ENCODE measurements at places on chromosomes 5 and 9.

DNA sequence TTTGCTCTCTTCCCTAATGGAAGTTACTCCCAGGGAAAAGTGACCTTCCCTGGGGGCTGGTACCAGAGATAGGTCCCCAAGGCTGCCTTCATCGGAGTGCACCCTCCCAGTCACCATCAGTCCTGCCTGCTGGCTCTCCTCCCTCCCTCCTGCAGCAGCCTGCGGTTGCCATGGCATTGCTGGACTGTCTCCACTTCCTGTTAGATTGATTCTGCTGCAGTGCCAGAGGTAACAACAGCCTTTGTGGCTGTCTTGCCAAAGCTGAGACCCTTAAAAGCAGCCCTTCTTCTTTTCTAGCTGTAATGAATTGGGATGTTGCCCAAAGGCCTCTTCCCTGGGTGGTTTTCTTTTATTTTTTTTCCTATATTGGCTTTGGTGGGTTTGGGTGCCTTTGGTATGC is 78.1 kb upstream of the PRLR start:
- no peak for DNase-seq

DNA sequence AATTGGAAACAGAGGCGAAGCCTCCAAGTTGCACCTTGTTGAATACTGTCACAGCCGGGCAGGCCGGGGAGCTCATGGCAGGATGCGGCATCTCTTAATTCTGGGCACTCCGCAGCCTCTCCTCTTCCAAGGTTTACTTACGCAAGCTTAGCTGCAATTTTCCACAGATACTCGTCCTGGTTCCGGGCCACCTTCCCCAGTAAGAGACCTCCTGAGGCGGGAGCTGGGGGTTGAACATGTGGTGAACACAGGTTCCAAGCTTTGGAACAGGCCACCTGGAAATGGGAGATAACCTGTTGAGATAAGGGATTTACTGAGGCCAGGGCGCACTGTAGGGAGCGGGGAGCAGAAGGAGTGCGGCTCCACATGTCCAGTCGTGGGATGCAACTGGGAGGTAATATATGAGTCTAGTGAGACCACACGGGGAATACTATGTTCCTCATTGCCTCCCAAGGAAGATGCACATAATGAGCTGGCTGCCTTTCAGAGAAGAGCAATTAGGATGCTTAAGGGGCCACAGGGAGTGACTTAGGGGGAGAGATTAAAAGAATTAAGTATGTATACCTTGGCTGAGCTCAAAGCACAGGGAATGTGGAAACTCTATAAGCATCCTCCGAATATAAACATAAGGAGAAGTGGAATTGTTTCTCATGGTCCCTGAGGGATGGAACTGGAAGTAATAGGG is 335.2 kb downstream of the CWC27 start:
- no peak for DNase-seq

- no peak for DNase-seq
Measured at GRCh38 chr5:175856408-175857100, 14.8 kb upstream of the CPLX2 start.

DNA sequence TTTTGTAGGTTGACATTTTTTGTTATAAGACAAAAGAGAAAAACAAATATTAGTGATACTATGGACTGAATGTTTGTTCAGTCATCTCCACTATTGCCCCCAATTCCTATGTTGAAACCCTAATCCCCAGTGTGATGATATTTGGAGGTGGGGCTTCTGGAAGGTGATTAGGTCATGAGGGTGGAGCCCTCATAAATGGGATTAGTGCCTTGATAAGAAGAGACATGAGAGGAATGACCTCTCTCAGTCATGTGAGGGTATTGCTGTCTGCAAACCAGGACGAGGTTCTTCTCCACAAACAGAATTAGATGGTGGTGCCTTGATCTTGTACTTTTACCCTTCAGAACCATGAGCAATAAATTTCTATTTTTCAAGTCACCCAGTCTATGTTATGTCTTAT is 34.5 kb upstream of the KLF9 start:
- DNase-seq: no peak

GRCh38 chr9:126957687-126958053 is 43.1 kb downstream of the RALGPS1 start:
- DNase-seq: no peak

DNA sequence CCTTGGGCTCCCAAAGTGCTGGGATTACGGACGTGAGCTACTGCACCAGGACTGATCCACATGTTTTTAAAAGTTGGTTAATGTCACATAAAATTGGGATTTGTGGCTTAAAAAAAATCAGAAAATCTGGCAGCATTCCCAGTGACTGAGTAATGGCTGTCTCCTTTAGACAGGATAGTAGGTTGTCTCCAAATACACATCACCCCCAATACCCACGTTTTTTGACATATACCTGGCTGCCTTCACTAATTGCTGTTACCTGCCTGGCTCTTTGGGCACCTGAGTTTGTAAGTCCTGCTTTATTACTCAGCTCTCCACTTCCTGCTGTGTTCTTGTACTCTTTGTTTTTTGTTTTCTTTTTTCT is 84.8 kb downstream of the KDM4C start:
- no peak for DNase-seq

DNA sequence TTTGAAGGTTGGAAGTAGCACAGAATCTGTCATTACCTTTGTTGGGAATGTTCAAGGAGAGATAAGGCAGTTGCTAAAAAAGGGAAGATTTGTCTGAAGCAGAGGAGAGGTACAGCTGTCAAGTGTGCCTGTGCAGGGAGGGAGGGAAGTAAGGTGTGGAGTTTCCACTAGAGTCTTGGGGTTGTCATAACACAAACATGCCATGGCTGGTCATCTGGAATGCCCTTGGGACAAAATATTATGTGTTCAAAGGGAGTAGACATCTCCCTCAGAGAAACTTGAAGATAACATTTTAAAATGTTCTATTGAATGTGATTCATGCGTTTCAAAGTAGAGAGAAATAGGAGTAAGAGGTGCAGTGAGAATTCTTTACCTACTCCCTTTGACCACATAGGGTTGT is 95.0 kb downstream of the MUSK start:
- DNase-seq: no peak

GRCh38 chr5:44532981-44533380 is 143.8 kb upstream of the FGF10 start:
- DNase-seq: no peak

- no peak for DNase-seq
Measured at GRCh38 chr9:130772185-130772584, 62.9 kb upstream of the ABL1 start.

DNA sequence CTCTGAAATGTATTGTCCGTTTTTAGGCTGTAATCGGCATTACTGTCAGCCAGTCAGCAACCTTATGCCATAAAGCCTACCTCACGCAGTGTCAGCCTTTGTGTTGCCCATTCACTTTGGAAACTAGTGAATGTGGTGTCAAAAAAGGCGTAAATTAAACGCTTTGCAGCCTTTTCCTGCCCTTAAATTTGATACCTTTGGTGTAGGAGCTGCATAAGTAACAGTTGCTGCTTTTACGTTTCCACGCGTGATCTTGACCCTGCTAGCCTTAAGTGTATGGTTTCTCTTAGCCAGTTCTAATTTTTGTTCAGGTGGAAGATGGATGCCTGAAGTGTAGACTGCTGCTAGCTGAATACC is 257.7 kb downstream of the EPB41L4A start:
- DNase-seq: no peak

GRCh38 chr5:80083101-80083890 is 48.1 kb downstream of the THBS4 start:
- DNase-seq: no peak

DNA sequence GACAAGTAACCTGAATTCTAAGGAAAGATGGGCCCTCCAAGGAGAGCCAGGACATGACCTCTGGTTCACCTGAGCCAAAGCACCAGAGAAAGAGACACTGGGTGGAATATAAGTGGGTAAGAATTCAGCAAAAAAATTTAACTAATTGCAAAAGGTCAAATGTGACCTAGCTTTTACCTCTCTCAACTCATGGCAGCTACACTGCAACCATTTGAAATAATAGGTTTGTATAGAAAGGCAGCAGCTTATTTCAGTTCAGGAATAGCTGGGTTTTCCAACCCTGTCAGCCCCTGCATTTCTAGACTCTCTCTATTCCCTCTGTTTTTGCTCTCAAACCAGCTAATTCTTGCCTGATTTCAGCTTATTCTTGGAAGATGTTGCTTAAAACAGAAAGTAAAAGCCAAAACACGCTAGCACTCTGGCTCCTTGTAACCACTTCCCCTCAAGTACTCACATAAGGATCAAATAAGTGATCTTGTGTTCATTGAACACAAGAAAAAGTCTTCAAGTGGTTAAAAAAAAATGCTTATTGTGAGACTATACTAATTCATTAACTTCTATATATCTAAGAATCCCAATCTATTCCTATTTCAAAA is 101.1 kb upstream of the NR4A3 start:
- no peak for DNase-seq

GRCh38 chr5:124824637-124825158 is 78.3 kb upstream of the ZNF608 start:
- DNase-seq: no peak

DNA sequence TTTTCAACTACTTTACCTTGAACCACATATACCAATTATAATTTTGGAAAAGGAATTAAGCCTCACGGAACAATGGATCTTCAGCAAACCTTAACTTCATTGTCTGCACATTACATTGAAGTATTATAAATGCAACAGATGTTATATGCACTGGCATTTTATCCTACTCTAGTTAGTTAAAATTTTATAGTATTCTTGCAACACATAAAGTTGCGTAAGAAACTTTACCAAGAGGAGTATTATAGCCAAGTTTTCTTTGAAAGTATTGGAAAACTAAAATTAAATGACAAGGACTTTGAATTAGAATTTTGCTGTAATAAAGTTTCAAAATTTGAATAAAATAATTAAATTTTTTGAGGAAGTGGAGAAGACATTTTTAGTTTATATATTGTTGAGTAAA is 63.4 kb upstream of the SREK1 start:
- DNase-seq: no peak

GRCh38 chr5:173835661-173836060 is 52.5 kb upstream of the CPEB4 start:
- peak; percentile 10 for DNase-seq

- DNase-seq: no peak
Measured at GRCh38 chr5:40687321-40687720, 7.6 kb downstream of the PTGER4 start.

GRCh38 chr5:67149951-67150523 is 46.6 kb downstream of the CD180 start:
- no peak for DNase-seq

DNA sequence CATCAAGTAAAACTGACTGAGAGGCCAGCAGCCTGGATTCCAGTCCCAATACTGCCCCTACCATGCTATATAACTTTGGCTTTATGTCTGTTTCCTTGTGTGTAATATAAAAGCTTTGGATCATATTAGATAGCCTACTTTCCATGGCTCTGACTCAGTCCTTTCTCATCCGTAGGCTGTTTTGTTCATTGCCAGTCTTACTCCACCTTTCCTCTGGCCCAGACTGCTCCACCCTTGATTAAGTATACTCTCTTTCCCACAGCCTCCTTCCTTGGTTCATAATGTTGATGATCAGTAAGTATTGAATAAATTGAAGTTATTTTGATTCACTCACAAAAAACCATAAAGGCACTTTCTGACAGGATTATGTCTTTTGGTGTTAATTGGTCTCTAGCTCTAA is 1.5 kb upstream of the MRPS30 start:
- no peak for DNase-seq

GRCh38 chr5:27568811-27569210 is 530.4 kb upstream of the CDH9 start:
- DNase-seq: no peak

DNA sequence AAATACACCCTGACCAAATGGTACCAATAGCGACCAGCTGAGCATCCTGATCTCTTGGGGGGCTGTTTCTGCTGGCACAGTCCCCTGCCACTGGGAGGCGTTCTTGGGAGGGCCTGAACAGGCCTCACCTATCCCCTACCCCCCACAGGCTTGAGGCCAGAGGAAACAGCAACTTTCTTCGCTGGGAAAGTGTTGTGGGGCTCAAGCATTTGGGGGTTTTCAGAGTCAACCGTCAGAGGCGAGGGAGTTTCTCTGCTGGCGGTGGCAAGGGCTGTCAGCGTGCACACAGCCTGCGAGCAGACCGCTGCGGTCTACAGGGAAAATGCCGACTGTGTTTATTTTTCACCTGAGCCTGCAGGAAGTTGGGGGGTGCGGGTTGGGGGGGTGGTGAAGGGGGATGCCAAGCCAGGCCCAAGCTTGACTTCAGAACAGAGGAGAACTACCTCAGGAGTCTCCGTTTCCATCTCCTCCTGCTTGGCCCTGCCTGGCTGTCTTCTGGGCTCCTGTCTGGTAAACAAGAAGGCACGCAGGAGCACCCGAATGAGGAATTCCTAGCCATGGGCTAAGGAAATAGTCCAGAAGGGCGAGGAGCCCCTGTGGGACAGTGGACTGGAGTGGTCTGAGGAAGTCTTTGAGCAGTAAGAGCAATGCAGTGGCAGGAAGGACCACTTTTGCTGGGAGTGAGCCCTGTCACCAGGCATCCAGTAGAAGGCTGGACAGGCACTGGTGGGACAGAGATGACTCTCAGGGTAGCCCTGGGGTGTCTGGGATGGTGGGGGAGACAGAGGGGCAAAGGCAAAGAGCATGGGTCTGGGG is 18.1 kb downstream of the TCF7 start:
- DNase-seq: no peak

DNA sequence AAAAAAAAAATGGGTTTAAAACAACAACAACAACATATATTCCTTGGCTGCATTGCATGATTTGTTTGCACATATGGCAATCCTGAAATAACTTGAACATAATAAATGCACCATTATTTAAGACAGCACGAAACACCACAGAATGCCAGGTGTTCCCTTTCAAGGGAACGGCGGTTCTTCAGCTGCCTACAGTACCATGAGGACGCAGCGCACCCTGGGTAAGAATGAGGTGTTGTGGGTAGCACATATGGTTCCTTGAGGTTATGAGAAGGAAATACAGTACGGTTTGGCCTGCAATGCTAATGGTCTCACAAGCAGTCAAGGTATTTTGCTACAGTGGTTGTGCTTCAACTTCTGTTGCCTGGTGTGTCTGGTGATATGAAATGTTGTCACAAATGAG is 174.8 kb downstream of the SLC12A2 start:
- no peak for DNase-seq

DNA sequence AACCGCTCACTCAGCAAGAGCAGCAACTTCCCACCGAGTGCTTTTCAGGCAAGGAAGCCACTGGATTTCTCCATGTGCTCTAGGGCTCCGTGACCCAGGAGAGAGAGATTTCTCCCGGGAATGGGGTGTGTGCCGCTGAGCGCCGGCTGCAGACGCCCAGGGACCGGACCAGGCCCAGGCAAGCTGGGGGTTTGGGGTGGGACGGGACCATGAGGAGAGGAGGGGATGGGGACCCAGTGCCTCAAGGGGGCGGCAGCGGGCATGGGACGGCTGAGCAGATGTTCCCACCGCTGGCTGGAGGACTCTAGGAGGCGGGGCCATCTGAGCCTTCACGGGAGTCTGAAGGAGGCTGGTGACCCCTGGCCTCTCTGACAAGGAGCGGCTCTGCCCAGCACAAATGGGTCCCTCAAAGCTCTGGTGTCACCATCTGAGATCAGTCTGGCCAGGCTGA is 8.5 kb downstream of the LCN9 start:
- no peak for DNase-seq

GRCh38 chr5:169850409-169850808 is 129.9 kb downstream of the INSYN2B start:
- no peak for DNase-seq

Data from HL-60 (cell line).